ENCODE measurements at places on chromosomes 16 and 17.

DNA sequence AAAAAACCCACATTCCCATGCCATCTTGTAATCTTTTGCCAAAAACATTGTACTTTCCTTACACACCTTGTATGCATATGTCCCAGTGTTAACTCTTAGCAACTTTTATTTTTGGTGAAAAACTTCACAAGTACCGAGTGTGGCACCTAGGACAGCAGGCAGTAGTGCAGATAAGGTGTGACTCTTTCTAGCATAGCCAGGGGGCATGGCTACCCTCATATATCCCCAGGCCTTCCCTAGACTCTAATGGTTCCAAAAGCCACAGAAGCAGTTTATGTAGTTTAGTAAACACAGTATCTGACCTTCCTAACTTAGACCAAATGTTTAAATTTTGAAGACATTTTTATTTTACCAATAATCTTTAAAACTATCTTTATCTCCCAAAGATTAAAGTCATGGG is 20.5 kb upstream of the MILR1 start:
- H3K27me3 ChIP-seq: no peaks in the 10 kb centered on the region
- no peak overlapping the region for H3K27ac ChIP-seq
- H3K36me3 ChIP-seq: no peaks in the 10 kb centered on the region
- no peak for DNase-seq

- no peak for DNase-seq
- no peak overlapping the region for H3K4me3 ChIP-seq
- no peaks in the 10 kb centered on the region for H3K27me3 ChIP-seq
- no peaks in the 10 kb centered on the region for H3K36me3 ChIP-seq
Observed at GRCh38 chr16:54939510-54940278, 9.0 kb downstream of the IRX5 start.

GRCh38 chr17:4950075-4950745 is 709 bp upstream of the ENO3 start:
- peaks cover 15% of the 10 kb centered on the region for H3K4me1 ChIP-seq
- no peak for DNase-seq
- peak overlapping the region; percentile 96 for H3K27ac ChIP-seq

DNA sequence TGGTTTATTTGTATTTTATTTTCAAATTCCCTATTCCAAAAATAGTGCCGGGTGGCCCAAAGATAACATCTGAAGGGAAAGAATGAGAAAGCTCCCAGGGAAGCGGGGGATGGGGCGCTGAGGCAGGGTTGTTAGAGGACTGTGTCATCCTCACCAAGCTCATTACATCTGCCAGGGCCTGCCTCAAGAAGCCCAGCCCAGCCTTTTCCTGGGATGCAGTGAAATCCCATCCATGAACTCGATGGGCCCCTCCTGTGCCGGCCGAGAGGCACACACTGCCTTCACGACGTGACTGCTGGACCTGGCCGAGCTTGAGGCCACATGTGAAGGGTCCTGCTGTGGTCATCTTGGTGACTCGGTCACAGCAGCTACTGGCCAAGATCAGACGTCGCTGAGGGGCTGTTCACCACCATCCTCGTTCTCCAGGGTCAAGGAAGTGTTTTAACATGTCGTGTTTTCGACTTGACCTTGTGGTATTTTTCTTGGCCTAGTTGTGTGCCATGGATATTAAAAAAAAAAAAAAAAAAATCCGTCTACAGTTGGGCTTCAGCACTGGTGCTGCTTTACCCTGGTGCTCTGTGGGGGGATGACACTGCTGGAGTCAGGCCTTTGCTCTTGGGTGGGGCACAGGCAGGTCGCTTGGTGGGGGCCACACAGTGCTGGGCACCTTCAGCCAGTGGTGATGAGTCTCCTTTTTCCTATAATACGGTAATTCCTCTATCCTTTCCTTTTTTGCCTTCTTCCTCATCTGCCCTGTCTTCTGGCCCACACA is 4.9 kb downstream of the TIMM22 start:
- no peaks in the 10 kb centered on the region for H3K27me3 ChIP-seq
- H3K27ac ChIP-seq: peak overlapping the region; percentile 55
- no peak overlapping the region for H3K4me3 ChIP-seq
- H3K36me3 ChIP-seq: no peaks in the 10 kb centered on the region

- H3K4me3 ChIP-seq: no peak overlapping the region
- no peaks in the 10 kb centered on the region for H3K4me1 ChIP-seq
- peaks cover 2% of the 10 kb centered on the region for H3K27me3 ChIP-seq
- no peak for DNase-seq
- H3K36me3 ChIP-seq: no peaks in the 10 kb centered on the region
- no peak overlapping the region for H3K27ac ChIP-seq
Observed at GRCh38 chr16:86481607-86482006, 28.7 kb upstream of the FOXF1 start.

DNA sequence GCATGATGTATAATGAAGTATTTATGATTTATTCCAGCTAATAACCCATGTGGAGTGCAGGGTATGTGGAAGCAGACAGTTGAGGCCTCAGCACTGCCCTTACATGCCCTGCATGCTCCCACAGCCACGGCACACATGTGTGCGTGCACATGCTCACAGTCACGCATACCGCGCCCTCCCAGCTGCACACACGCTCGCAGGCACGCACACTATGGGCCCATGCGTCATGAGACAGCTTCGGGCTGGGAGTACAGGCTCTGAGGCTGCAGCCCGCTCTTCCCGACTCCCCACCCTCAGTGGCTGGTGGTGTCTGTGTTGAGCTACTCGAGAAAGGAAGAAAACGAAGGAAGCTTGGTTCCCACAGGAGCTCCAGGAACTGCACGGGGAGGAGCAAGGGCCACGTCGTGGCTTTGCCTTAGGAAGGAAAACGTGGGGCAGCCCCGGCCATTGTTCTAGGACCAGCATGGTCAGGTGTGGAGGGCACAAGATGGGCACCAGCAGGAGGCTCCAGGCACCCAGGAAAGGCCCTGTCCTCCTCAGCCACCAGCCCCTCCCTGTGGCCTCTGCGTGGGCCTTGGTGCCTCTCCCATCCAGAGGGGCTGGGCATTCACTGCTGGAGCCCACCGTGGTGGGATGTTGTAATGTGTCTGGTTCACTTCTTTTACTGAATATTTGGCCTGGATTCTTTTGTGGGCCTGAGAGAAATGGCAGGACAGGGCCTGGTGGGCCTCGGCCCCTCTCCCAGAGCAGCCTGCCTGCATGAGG is 27.5 kb upstream of the CDH15 start:
- H3K36me3 ChIP-seq: no peaks in the 10 kb centered on the region
- DNase-seq: no peak
- no peak overlapping the region for H3K27ac ChIP-seq
- H3K4me3 ChIP-seq: no peak overlapping the region
- no peaks in the 10 kb centered on the region for H3K27me3 ChIP-seq
- no peaks in the 10 kb centered on the region for H3K4me1 ChIP-seq

DNA sequence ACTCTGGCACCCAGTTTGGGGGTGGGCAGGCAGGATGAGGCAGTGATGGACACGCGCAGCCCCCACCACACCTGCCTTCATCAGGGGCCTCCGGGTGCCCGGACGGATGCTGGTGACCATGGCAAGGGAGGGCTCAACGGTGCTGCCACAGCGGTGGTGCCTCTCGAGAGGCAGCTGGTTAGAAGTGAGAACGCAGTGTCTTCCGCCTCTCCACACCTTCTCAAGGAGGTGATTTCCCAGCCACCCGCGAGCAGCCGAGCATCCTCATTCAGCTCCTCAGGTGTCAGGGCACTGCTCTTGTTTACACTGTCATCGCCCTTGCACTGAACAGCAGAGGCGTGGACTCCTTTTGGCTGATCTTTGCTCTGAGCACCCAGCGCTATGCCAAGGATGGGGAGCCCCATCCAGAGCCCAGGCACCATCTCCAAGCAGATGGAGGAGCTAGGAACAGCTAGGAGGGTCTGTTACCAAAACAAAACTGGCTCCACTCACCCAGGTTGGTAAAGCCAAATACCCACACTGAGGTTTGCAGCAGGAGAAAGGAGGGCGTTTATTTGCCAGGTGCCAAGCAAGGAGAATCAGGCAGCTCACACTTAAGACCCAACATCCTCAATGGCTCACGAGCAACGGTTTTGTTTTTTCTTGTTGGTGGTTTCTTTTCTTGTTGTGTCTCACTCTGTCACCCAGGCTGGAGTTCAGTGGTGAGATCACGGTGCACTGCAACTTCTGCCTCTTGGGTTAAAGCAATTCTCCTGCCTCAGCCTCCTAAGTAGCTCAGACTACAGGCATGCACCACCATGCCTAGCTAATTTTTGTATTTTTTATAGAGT is 174.3 kb upstream of the TNRC6C start:
- no peaks in the 10 kb centered on the region for H3K4me1 ChIP-seq
- H3K27ac ChIP-seq: no peak overlapping the region
- no peaks in the 10 kb centered on the region for H3K27me3 ChIP-seq
- no peak overlapping the region for H3K4me3 ChIP-seq

GRCh38 chr17:69643686-69644085 is 229.2 kb downstream of the MAP2K6 start:
- no peaks in the 10 kb centered on the region for H3K4me1 ChIP-seq
- no peak for DNase-seq
- H3K4me3 ChIP-seq: no peak overlapping the region
- no peaks in the 10 kb centered on the region for H3K27me3 ChIP-seq
- no peaks in the 10 kb centered on the region for H3K36me3 ChIP-seq
- H3K27ac ChIP-seq: no peak overlapping the region

- H3K36me3 ChIP-seq: no peaks in the 10 kb centered on the region
- peaks cover 8% of the 10 kb centered on the region for H3K4me1 ChIP-seq
- peak overlapping the region; percentile 92 for H3K4me3 ChIP-seq
- H3K27ac ChIP-seq: peak overlapping the region; percentile 88
Observed at GRCh38 chr16:31508706-31509195, 560 bp upstream of the RUSF1 start.

DNA sequence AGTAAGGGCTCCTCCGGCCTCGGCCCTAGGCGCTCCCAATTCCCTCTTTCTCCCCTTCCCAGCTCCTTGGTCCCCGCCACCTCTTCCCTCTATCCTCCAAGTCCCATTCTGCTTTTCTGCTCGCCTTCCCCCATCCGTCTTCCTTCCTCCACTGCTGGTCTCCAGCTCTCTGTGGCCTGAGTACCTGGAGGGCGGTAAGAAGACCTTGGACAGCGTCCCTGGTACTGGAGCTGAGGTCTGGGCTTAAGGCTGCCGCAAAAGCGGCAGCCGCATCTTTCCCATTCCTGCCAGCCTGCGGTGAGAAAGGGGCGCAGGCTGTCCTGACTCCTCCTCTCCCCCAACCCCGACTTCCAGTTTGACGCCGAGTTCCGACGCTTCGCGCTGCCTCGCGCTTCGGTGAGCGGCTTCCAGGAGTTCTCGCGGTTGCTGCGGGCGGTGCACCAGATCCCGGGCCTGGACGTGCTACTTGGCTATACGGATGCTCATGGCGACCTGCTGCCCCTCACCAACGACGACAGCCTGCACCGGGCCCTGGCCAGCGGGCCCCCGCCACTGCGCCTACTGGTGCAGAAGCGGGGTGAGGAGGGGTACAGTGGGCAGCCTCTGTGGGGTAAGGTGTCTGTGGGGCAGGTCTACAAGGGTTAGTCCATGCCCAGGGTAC is 471 bp downstream of the PARD6A start:
- H3K27me3 ChIP-seq: no peaks in the 10 kb centered on the region
- peak overlapping the region; percentile 70 for H3K4me3 ChIP-seq
- H3K27ac ChIP-seq: peak overlapping the region; percentile 80
- peaks cover 4% of the 10 kb centered on the region for H3K4me1 ChIP-seq

- H3K27me3 ChIP-seq: no peaks in the 10 kb centered on the region
- H3K4me1 ChIP-seq: no peaks in the 10 kb centered on the region
Observed at GRCh38 chr17:236641-237405, 55.4 kb upstream of the DOC2B start.

DNA sequence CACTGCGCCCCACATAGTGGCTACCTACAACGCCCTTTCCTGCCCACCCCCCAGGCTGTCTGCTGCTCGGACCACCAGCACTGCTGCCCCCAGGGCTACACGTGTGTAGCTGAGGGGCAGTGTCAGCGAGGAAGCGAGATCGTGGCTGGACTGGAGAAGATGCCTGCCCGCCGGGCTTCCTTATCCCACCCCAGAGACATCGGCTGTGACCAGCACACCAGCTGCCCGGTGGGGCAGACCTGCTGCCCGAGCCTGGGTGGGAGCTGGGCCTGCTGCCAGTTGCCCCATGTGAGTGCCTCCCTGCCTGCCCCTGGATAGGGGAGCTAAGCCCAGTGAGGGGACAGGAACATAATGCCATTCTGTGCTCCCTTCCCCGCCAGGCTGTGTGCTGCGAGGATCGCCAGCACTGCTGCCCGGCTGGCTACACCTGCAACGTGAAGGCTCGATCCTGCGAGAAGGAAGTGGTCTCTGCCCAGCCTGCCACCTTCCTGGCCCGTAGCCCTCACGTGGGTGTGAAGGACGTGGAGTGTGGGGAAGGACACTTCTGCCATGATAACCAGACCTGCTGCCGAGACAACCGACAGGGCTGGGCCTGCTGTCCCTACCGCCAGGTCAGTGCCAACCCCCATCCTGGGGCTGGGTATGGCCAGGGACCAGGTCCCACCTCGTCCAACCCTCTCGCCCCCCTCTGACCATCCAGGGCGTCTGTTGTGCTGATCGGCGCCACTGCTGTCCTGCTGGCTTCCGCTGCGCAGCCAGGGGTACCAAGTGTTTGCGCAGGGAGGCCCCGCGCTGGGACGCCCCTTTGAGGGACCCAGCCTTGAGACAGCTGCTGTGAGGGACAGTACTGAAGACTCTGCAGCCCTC is 7.1 kb downstream of the GRN start:
- H3K36me3 ChIP-seq: peaks cover 5% of the 10 kb centered on the region
- no peak overlapping the region for H3K27ac ChIP-seq
- H3K27me3 ChIP-seq: no peaks in the 10 kb centered on the region

DNA sequence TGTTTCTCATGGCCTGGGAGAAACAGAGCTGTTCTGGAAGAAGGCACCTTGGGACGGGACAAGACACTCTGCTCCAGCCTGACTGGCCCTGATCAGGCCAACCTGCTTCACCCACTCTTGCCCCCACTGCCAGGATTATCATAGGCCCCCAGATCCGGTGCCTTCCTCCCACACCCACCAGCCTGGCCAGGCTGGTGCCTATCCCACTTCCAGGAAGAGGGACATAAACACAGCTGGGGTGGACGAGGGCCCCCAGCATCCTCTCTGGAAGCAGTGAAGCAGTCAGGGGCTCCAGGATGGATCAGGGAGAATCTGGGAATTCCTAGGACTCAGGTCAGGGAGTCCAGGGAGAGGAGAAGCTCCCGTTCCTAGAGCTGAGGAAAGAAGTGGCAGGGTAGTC is 16.9 kb upstream of the ITGA3 start:
- no peak overlapping the region for H3K27ac ChIP-seq
- no peak for DNase-seq
- no peaks in the 10 kb centered on the region for H3K36me3 ChIP-seq
- no peak overlapping the region for H3K4me3 ChIP-seq
- no peaks in the 10 kb centered on the region for H3K4me1 ChIP-seq

DNA sequence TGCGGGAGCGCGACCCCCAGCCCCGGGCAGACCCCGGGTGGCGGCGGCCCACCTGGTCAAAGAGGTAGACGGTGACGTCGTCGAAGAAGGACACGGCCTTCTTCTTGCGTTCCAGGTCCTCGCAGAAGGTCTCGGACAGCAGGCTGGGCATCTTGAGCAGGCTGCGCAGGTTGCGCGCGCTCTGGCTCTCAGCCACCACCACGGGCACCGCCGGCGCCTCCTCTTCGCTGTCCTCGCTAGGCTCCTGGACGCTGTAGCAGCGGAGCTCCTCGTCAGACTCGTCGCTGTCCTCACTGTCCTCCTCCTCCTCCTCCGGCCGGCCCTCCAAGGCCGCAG is 45.2 kb upstream of the PVALEF start:
- H3K27ac ChIP-seq: peak overlapping the region; percentile 26
- peak overlapping the region; percentile 5 for H3K4me3 ChIP-seq
- H3K27me3 ChIP-seq: no peaks in the 10 kb centered on the region
- no peak for DNase-seq
- H3K4me1 ChIP-seq: no peaks in the 10 kb centered on the region
